ENCODE measurements at places on chromosomes 6 and 20.

DNA sequence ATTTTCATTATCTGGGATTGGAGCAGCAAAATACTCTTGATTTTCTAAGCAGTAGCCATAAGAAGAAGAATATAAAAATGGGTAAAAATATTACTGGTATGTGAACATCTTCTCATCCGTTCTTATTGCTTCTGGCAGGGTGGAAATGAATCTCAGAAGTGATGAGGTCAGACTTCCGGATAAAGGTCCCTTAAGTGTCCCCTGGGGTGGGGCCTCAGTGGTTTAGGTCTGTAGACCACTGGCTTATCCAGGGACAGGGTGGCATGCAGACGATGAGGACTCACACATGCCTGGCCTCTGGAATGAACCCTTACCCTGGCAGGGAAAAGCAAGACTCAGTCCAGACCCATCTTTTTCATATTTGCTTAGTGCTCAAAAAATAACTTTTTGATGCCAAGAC, 143.3 kb downstream of the UST start:
- DNase-seq = no peak

DNA sequence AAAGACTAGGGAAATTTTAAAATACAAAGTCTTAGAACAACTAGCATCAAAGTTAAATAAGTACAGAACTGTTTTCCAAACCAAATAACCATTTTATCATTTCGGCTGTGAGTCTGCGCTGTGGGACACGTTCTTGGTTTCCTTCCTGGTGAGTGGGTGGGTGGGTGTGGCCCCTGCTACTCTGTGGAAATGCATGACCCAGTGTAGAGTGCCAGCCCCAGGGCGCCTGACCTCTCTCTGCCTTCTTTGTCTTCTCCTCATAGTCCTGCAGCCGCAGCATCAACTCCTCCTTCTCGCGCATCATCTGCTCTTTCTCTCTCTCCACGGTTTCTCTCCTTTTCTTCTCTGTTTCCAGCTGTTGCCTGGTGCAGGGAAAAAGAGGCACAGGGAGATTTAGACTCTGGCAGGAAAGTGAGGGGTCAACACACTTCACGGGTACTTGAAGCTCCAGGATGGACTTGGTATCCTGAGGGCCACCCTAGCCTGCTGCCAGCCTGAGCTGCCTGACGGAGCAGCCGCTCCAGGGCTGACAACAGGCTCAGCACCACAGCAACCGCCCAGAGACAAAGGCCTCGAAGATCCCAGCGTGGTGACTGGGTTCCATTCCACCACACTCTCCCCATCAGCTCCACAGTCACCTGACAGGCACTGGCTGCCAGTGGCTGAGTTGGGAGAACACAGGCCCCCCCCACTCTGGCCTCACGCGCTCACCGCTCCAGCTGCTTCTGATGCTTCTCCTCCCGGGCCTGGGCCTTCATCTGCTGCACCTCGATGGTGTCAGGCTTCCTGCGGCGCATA, 48.4 kb downstream of the EZR start:
- no peak for DNase-seq

GRCh38 chr6:152360034-152360433, 277.1 kb downstream of the SYNE1 start:
- no peak for DNase-seq

- no peak for DNase-seq
Measured at GRCh38 chr6:100833972-100834574, 47.1 kb downstream of the ASCC3 start.

DNA sequence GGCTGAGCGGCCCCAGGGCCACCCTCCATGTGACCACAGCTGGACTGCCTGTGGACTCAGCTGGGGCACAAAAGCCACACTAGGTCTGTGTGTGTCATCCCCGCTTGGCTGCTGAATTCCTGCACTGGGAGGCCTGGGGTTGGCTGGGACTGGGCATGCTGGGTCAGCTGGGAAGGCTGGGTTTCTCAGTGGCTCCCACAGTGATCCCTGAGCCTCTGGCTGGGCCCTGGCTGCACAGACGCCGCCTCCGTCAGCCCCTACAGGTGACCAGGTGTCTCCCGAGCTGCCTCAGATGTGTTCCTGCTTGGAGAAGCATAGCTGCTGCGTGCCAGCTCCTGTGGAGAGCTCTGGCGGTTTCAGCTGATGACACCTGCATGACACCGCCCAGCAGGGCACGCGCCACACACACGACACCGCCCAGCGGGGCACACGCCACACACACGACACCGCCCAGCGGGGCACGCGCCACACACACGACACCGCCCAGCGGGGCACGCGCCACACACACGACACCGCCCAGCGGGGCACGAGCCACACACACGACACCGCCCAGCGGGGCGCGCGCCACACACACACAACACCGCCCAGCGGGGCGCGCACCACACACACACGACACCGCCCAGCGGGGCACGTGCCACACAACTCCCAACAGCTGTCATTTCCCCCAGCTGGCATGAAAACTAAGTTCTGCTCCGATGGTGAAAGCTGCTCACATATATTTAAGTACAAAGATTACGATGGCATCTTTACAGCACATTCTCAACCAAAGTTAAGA, 88.8 kb downstream of the TAF4 start:
- no peak for DNase-seq

- DNase-seq = no peak
Measured at GRCh38 chr6:136401749-136402148, 112.1 kb upstream of the BCLAF1 start.

GRCh38 chr6:151765444-151765886, 42.0 kb upstream of the ESR1 start:
- peak; percentile 29 for DNase-seq

- no peak for DNase-seq
Measured at GRCh38 chr6:3798055-3798919, 46.8 kb upstream of the PXDC1 start.

DNA sequence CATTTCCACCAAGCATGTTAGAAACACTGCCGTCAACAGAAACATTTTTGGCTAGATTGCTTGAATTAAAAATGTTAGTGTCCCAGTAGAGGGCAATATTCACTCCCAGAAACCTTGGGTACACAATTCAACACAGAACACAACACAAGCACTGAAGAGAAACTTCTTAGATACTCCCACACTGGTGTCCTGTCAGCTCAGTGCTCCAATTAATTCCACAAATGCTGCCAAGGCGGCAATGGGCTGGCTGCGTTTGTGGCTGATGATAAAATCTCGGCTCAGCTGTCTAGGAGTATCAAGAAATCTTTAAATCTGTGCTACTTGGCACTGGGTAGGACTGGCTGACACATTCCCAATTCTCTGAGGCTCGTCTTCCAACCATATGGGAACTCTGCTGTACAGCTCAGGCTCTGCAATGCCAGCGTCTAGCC, 39.3 kb downstream of the BEND3 start:
- no peak for DNase-seq

GRCh38 chr6:70538376-70538775, 28.4 kb upstream of the SDHAF4 start:
- no peak for DNase-seq

GRCh38 chr6:90914312-90914711, 327.4 kb upstream of the MAP3K7 start:
- DNase-seq = no peak

- no peak for DNase-seq
Measured at GRCh38 chr6:116557893-116558292, 4.3 kb downstream of the CALHM4 start.

GRCh38 chr6:54970337-54970736, 123.8 kb downstream of the FAM83B start:
- no peak for DNase-seq

GRCh38 chr6:106138151-106138550, 52.0 kb downstream of the PRDM1 start:
- no peak for DNase-seq

GRCh38 chr20:8370774-8371173, 238.7 kb downstream of the PLCB1 start:
- no peak for DNase-seq

Data from central memory CD4-positive, alpha-beta T cell (primary cell).